Stimulated activated CD4-positive, alpha-beta T cell treated with anti-CD3 and anti-CD28 coated beads, Interleukin-15, amount 100 ng/mL, for 48 hours (primary cell): ENCODE measurements at places on chromosomes 5 and 9.

DNA sequence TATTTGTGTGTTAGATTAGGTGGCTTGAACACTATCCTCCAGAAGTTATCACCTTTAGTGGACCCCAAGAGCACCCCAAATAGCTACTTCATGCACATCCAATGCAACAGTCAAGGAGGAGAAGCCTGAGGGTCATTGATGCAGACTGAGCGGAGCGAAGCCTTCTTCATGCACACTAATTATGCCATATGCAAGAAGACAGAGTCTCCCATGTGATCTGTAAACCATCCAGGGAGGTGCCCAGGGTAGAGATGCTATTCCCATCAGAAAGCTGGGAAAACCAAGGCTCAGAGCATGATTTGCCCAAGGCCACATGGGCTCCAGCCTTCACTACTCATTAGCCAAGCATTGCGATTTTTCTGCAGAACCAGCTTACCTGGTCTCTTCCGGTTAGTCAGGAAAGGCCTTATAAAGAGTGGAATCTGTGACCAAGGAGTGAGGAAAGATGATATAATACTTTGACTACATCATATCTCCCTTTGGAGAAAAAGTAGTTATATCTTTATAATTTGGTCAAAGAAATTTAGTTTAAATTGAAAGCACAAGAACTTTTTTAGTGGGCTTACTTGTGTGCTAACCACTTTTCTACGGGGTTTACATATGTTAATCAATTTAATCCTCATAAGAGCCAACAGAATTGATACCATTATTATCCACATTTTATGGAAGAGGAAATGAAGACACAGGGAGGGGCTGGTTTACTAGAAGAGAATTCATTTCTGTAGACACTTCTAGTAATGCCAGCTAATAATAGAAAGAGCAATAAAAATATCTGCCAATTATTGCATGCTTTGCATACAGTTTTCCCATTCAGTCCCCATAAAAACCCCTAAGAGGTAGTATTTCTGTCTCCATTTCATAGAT lies 220.0 kb downstream of the ESM1 start:
- DNase-seq: no peak

DNA sequence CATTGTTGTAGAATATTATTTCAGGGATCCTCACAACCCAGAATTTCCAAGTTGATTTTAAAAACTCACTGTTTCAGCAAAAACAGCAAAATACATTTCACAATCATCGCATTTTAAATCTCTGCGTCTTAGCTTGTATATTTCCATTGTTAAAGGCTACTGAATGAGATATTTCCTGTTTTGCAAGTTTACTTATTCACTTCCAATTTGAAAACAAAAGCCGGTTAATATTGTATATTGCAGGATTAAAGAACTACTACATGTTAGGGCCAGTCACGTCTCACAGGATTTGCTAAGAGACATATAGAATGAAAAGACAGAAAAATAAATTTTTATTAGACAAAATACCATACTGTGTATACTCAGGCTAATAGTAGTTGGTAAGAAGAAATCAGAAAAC lies 395.9 kb upstream of the CDH9 start:
- DNase-seq: no peak

GRCh38 chr5:130526708-130527107 lies 622.4 kb downstream of the CHSY3 start:
- no peak for DNase-seq

DNA sequence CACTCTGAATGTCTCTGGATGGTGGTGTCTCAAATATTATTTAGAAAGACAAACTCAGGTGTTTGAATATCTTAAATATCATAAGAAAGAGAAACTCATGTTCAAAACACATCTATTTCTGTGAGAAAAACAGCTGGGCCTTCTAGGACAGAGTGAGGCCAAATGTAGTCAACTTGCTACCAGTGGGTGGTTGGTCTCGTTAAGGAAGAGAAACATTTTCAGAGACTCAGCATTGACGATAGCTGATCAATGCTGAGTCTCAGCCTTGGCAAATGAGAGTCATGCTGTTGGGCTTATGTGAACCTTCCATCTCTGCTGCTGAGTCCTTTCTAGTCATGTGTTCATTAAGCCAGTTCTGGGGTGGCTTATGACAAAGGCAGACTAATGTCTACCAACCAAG lies 418.0 kb downstream of the CETN3 start:
- no peak for DNase-seq

GRCh38 chr5:26719803-26720202 lies 318.6 kb downstream of the CDH9 start:
- DNase-seq: no peak

- DNase-seq: no peak
Measured at GRCh38 chr5:39943811-39944210, 519.0 kb upstream of the DAB2 start.

GRCh38 chr5:122356855-122357254 lies 44.8 kb downstream of the SNCAIP start:
- no peak for DNase-seq

DNA sequence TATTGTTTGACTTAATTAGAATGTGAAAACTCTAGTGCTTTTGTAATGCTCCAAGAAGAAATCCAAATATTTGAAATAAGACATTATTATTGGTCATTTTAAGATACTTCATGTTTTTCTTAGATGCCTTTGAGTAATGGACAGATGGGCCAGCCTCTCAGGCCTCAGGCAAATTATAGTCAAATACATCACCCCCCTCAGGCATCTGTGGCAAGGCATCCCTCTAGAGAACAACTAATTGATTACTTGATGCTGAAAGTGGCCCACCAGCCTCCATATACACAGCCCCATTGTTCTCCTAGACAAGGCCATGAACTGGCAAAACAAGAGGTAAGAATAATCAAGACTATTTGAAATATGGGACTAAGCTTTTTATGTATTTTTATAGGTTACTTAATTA lies 69.2 kb upstream of the SREK1 start:
- no peak for DNase-seq

- no peak for DNase-seq
Measured at GRCh38 chr9:3023449-3023848, 179.6 kb upstream of the PUM3 start.

- no peak for DNase-seq
Measured at GRCh38 chr5:178273665-178274541, 41.3 kb upstream of the PHYKPL start.

GRCh38 chr9:116499434-116499833 lies 187.7 kb upstream of the TRIM32 start:
- DNase-seq: no peak

- DNase-seq: no peak
Measured at GRCh38 chr5:2147504-2148311, 265.0 kb upstream of the IRX4 start.

DNA sequence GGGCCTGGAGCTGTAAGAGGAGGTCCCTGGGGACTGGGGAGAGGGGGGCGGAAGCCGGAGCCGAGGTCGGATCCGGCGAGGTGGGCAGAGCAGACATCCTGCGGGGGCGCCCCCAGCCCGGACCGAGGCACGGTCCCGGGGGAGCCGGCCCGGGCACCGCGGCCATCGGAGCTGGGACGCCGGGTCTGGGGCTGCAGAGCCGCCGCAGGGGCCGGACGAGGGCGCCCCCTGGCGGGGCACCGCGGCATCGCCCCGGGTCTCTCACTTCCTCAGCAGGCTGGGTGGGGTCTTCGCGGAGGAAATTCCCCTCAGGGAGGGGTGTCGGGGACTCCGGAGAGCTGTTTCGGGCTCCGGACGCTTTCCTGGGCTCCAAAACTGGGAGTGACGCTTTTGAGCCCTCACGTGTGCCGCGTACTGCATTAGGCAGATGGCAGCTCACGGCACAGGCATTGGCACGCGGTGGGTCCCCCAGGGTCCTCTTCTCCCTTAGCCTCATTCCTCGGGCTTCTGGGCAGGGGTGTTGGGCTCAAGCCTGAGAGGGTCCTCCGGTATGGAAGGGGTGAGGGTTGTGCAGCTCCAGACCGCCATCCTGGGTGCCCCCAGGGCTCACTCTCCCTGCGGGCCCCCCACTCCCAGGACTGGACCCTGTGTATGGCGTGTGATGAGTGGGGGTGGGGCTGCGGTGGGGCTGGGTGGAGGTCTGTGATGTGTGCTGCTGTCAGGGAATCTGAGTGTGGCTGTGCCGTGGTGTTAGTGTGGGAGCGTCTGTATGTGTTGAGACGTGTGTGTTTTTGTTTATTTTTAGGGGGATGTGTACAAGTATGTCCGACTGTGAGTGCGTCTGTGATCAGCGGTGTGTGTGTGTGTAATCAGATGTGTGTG lies 29.6 kb downstream of the LHX2 start:
- peak; percentile 26 for DNase-seq

GRCh38 chr5:174315471-174315870 lies 270.0 kb downstream of the NSG2 start:
- DNase-seq: no peak

GRCh38 chr9:102631559-102631958 lies 363.6 kb upstream of the CYLC2 start:
- DNase-seq: no peak

GRCh38 chr5:154276261-154276972 lies 85.9 kb downstream of the GALNT10 start:
- no peak for DNase-seq
